ENCODE measurements at places on chromosomes 6 and 20.
A peak's percentile ranks its signal among the peaks of the same experiment; 100 is the strongest.

DNA sequence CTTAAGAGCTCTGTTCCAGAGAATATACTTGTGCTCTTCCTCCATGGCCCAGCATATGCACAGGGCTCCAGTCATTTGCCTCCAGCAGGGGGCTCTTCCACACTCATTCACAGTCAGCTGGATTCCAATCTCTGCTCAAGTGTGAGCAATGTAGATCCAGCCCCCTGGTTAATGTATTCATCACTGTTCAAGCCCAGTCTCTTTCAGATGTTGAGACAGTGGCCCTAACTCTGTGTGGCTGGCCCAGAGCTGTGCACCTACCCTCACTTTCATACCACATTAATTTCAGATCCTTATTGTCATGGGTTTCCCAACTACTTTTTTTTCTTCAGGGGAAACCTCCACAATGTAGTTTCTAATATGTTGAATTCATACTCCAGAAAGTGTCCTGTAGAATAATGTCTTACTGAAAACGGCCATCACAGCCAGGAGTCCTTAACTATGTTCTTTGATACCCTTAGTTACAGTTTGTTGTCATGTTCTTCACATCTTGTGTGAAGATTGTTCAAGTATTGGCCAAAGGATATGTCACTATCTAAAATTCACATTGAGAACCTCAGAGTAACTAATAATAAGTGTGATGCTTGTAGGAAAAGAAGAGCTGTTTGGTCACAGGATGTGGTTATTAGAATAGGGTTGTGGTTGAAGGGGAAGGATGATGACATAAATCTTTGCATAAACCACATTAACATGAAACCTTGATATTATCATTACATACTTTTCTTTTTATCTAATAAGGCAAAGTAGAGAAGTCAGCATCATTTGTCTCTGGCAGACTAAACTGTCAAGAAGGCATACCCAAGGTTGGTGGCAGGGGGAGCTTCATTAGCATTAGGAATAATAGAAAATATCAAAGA, 14.4 kb upstream of the HLA-DQA1 start:
- no peak for DNase-seq

- DNase-seq: no peak
Observed at GRCh38 chr20:4848041-4848440, 126.3 kb downstream of the PRND start.

DNA sequence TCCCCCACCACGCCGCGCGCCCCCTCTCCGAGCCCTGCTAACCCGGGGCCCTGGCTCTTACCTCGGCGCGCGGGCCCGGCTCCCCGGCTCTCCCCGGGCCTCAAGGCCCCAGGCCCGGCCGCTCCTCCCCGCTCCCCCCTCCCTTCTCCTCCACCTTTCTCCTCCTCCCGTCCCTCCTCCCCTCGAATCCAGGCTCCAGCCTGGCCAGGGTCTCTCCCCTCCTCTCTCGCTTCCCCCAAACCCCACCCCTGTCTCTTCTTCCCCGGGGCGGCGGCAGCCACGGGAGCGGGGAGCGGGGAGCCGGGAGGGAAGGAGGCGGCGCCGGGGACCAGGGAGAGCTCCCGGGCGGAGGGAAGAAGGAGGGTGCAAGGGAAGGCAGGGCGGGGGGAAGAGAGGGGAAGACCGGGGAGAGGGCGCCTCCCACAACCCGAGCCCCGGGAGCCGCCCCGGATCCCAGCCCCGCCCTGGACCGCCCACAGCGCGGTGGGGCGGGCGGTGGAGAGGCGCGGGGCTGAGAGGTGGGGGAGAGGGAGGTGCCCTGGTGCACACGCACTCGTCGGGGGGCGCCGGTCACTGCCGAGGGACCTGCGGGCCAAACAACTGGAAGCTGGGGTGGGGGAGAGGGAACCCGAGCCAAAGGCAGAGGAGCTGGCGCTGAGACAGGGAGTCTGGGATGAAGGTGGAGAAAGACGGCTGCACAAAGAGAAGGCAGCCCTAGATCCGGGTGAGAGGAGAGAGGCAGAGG, at the start of gene GABBR1:
TSS of gene GABBR1 (minus strand) at position 395 of the 745 bp plus-strand sequence. CDS start 798 bp downstream, outside the sequence.
- peak; percentile 91 for DNase-seq

DNA sequence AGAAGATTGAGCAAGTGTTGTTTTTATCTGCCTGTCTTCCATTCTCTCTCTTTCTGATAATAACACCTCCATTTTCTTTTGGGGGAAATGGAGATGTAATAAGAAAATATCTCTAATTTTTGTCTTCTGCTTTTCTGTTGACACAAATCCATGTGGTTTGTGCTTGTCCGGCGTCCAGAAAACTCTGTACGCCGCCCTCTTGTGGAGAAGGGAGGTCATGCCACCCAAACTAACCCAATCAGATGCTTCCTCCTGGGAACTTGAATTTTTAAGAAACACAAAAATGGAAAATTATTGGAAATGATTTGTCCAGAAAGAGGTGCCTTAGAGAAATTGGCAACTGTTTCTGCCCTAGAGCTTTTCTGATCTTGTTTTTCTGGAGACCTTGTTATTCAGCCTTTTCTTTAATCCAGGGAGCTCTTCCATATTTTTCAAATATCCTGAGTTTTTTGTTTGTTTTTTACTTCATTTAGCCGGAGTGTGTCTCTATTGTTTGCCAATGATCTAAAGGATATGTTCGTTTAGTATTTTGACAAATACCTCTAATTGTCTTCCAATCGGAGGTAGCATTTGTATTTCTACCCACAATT, 17.8 kb upstream of the FNDC1 start:
- DNase-seq: no peak

- no peak for DNase-seq
Observed at GRCh38 chr6:1536526-1537429, 72.9 kb upstream of the FOXC1 start.

- no peak for DNase-seq
Observed at GRCh38 chr6:169899481-169900145, 148.2 kb downstream of the ERMARD start.

GRCh38 chr6:79385333-79385732, 150.9 kb upstream of the HMGN3 start:
- DNase-seq: no peak

DNA sequence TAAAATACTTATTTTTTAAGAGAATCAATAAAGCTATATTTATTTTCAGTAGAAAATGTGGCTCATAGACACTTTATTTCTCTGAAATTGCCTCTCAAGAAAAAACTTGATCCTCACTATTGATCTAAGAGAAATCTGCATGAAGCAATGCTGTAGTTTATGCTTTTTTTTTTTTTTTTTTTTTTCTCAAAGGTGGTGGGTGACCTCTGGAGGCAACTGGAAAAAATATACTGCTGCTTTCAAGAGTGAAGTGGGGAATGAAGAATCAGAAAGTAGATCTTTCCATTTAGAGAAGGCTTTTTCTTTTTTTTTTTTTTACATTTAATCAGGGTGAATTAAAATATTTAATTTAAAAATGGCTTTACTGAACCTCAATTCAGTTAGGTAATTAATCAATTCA, 169.3 kb downstream of the SLC16A10 start:
- DNase-seq: no peak

- DNase-seq: no peak
Observed at GRCh38 chr20:51128198-51128597, 105.3 kb upstream of the KCNG1 start.

DNA sequence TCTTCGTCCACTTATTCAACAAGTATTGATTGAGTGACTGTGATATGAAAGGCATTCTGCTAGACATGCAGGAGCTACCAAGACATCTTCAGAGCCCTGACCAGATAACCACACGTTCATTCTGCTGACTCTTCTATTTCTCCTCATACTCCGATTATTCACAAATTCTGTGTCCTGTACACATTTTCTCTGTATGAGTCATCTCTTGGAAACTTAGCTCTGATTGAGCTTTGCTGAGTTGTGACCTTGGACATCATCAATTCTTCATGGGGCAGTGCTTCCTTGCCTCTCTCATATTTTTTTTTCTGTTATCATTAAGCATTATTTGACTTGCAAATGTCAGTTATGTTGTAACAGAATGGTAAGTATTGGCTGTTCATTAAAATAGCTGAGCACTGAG, 351.6 kb upstream of the CNR1 start:
- DNase-seq: no peak

DNA sequence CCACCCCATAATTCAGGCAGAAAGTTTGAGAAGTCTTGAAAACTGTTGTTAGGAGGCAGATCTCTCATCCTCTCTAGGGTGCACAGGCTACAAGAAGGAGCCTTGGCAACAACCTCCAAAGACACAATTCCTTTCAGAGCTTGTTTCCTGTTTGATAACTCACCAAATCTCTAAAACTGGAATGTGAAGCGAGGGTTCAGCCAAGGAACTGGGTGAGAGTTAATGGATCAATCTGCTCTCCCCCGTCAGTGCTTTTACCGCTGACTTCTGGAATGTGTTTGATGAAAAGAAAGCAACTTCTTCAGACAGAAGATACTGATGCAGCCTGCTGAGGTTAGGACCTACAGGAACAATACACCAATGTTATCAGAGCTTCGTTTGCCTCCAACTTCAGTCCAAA, 171.8 kb upstream of the BMP2 start:
- no peak for DNase-seq

DNA sequence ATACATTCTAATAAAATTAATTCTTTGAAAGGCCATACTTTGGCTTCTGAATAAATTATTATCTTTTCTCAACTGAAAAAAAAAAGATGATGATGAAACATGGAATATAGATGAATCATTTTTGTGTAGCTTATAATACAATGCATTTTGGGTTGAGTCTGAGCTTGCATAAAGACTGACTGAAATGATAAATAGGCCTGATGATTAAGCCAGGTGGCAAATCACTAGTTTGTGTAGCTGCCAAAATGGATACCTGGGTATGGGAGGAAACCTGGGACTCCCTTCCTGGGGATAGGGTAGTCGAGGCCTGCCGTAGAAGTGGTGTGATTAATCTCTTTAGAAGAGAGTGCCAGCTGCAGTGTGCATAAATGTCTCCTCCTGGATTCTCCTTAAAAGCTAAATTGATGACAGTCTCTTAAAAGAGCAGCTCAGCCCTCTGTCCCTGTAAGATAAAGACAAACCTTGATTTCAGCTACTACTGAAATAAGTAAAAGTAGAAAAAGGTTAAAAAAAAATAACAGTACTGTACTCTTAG, 275.1 kb downstream of the GRIK2 start:
- DNase-seq: no peak
